H54 (cell line): ENCODE measurements at places on chromosomes 5 and 9.

GRCh38 chr5:61139094-61139873 lies 23.0 kb downstream of the SMIM15 start:
- DNase-seq: no peak

DNA sequence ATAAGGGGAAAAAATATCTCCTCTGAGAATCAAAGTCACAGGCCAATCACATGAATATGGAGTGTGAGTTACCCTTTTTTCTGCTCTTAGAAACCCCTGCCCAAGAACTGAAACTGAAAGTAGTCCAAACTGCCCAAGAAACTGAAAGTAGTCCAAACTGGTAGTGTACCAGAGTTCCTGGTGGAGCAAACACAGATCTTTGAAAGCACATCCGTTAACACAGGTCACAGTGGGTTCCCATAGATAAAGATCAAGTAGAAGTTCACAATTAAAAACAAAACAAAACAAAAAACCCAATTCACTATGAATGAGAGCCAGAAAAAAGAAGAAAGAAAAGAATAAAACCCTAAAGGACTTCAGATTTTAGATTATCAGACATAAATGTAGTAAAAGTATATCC lies 332.4 kb upstream of the EFNA5 start:
- peak; percentile 23 for DNase-seq

- DNase-seq: no peak
Measured at GRCh38 chr9:104835161-104835560, 71.2 kb downstream of the NIPSNAP3B start.

DNA sequence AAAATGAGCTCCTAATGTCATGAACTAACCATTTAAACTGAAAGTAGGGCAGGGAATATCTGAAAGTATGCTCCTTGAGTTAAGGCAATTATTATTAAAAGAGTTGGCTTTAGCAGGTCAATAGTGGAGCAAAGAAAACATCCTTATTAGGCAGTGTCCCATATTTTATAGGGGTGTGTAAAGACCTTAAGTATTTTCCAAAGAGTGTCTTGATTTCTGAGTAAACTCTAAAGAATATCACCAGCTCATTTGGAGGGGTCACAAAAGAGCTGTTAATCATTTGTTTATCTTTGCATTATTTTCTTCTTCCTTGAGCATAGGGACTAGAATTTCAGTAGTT lies 109.3 kb downstream of the MUSK start:
- no peak for DNase-seq

DNA sequence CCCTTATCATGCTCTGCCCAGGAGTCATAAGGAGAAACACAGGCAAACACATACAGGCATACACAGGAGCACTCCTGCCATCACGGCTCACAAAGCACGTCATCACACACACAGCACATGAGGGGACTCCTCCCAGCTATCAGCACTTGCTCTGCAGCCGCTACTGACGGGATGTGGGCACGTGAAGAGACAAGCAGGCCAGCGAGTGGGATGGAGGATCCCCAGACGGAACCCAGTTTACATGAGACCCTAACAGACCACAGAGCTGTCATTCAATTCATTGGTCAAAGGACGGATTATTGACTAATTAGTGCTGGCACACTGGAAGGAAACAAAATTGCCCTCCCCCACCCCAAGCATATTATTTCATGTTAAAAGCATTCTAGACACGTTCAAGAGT lies 53.6 kb downstream of the SEMA4D start:
- no peak for DNase-seq

GRCh38 chr5:140043508-140043872 lies 391 bp upstream of the NRG2 start:
- DNase-seq: peak; percentile 45

DNA sequence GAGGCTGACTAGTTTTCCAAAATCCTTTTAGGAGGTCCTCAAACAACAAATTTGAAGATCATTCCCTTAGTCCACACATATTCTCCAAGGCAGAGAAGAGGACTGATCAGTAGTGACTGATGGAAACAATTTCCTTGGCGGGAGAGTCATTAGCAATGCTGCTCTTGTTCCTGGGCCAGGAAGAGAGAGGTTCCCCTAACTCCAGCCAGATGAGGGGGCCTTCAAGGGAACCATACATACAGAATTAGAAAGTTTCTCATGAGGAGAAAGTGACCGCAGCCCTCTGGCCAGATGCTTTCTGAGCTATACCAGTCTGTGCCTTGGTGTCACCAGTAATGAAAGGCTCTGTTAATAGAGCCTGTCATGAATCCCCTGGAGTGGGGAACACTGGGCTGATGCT lies 539.4 kb downstream of the BNC2 start:
- no peak for DNase-seq

DNA sequence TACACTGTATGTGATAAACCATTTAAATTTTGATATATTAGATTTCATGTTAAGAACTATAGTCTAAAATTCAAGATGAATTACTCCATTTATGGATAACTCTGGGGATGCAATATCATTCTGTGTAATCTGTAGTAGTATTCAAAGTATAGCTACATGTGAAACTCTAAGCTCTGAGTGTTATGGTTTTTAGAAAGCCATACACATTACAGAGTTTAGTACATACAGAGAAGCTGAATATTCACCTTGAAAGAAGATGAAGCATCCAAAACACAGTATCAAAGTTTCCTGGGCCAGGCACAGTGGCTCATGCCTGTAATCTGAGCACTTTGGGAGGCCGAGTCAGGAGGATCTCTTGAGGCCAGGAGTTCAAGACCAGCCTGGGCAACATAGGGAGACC lies 25.0 kb downstream of the ABHD17B start:
- DNase-seq: no peak

DNA sequence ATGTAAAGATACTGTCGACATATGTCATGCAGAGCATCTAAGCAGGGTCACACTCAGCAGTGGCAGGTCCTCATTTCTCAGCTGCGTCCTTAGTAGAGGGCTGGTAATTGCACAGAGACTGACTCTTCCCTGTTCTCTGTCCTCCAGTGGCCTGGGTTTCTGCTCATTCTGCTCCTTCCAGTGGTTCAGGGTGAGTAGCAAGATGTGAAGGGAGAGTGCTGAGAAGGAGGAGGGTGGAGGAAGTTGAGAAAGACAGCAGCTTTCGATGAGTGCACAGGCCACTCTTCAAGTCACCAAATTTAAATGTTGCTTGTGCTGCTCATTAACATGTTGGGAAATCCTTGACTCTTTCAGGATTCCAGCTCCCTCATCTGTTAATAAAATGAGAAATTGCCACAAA lies 203.9 kb downstream of the FBXL7 start:
- DNase-seq: no peak

DNA sequence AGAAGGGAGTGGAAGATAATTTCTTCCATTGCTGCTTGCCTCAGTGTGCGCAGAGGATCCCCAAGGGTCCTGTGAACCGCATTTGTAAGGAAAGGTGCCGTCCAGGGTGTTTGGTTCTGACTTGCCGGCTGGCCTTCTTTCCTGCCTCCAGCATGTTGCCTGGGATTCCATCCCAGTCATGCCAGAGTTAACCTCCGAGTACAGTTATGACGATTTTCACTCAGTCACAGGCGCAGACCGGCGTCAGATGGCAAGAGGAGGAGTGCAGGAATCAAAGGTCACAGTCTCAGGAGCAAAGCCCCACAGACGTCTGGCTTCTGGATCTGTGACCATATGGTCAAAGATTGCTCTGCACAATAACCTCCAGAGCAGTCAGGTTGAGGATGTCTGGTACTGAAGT lies 5.9 kb upstream of the GADD45G start:
- no peak for DNase-seq

GRCh38 chr5:50710838-50711237 lies 44.4 kb downstream of the PARP8 start:
- no peak for DNase-seq

DNA sequence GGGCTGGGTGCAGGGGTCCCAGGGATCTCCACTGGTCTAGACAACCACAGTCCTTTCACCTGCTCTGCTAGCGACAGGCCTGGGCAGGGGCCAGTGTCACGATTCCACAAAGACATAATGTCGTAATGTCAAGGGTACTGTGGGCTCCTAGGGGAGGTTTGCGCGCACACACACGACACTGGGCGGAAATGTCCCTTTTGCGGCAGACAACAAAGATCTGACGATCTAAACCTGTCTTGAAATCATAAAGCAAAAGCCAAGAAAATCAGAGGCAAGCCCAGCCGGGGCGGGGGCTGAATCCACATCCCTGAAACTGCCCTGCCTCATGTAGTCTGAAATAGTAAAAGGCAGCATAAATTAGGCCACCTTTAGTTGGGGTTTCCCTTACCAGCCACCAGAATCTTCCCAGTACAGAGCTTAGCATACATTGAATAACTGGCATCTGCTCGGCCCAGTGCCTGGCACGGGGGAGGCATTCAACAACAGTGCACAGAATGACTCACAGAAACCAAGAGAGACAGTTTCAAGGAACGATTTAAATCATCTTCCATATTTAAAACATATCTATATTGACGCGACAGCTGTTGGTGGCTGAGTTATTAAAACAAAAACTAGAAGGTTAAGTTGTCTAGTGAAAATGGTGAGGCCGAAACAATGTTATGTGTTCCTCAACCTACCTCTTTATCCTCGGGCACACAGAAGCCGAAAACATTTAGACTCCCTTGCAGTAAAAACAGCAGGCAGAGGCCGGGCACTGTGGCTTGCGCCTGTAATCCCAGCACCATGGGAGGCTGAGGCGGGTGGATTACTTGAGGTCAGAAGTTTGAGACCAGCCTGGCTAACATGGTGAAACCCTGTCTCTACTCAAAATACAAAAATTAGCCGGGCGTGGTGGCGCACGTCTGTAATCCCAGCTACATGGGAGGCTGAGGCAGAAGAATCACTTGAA lies 151.0 kb downstream of the MYO10 start:
- peak; percentile 36 for DNase-seq

DNA sequence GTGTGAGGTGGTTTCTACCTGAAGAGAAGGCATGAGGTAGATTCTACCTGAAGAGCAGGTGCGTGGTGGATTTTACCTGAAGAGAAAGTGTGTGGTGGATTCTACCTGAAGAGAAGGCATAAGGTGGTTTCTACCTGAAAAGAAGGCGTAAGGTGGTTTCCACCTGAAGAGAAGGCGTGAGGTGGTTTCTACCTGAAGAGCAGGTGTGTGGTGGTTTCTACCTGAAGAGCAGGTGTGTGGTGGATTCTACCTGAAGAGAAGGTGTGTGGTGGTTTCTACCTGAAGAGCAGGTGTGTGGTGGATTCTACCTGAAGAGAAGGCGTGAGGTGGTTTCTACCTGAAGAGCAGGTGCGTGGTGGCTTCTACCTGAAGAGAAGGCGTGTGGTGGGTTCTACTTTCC lies 192.8 kb downstream of the MED10 start:
- no peak for DNase-seq

DNA sequence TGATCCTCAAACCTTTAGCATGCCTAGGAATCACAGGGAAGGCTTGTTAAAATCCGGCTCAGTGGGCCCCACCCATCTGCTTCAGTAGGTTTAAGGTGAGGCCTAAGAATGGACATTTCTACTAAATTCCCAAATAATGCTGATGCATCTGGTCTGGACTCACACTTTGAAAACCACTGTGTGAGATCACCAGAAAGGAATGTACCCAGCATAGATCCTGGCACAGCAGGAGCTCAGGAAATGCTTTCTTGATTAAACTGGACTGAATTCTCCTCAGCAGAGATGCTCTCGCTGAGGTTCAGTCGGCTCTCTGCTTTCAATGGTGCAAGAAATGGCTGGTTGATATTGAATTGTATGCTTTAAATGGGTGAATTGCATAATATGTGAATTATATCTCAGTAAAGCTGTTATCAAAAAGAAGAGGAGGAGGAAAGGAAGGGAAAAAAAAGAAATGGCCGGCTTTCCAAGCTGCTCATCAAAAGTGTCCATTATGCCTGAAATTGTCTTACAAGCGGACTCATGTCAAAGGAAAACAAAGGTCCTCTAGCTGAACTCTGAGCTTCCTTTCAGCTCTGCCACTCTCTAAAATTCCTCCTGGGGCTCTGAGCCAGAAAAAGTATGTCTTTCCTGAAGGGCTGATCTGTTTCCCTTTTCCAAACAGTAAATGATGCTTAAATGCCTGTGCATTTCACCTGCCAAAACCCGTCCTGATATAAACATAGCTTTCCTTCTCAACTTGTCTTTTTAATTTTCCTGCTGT lies 77.6 kb upstream of the SAP30L start:
- peak; percentile 76 for DNase-seq

DNA sequence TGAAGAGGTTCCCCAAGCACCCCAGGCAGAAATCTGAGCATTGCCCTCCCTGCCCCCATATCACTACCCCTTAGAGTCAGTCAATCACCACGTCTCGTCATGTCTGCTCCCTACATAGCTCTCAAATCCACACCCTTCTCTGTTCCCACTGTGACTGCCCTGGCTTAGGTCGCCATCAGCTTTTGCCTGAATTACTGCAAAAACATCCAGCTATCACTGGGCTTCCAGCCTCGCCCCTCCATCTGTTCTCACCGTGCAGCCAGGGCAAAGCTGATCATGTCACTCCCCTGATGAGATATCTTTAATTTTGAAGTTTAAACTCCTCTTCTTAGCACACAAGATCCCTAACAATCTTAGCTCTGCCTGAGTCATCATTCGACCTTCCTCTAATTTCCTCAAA lies 89.6 kb upstream of the TBC1D2 start:
- no peak for DNase-seq

DNA sequence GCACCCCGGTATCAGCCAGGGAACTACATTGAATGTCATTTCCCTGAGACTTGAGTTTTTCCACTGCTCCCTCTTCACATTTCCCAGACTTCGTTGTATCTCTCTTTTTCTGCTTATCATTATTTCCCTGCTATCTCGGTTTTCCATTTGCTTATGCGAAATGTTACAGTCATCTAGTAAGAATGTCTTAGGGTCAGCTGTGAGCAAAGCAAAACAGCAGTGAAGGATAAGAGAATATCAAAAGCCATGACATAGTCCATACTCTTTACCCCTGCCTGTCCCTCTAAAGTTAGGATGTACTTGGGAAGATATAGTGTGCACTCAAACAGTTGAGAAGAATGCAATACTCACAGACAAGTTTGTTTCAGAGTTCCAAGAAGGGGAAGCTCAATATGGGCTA lies 88.7 kb downstream of the ITGA1 start:
- DNase-seq: no peak

GRCh38 chr5:57215629-57216195 lies 41.9 kb downstream of the GPBP1 start:
- no peak for DNase-seq

DNA sequence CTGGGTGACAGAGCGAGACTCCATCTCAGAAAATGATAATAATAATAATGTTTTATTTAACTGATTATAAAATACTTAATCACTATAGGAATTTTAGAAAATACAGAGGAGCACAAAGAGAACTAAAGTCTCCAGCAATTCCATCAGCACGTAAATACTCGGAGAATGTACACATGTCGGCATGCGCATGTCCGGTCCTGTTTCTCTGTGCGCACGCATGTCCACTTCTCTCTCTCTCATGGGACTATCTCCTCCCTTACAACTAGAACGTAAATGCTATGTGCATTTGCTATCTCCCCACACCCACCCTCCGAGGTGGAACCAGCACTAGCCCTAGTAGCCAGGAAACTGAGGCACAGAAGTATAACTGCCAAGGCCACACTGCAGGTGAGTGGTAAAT lies 19.0 kb downstream of the CCNJL start:
- DNase-seq: no peak

DNA sequence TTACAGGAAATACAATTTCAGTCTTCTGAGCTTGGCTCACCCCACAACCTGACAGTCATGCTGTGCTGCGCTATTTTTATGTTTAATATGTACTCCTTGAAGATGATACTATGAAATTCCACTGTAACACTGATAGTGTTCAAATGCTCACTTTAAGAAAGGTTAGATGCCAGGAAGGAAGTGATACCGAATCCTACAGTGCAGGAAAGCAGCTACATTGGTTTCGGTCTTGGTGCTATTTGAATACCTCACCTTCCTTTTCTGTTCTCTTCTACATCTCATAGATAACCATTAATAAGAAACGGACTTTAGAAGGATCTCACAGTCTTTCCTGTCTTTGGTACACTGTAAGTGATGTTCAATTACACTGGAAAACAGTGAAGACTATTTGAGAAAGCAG lies 117.6 kb downstream of the SEMA5A start:
- no peak for DNase-seq
